ENCODE measurements at places on chromosomes 12 and 14.
A peak's percentile ranks its signal among the peaks of the same experiment; 100 is the strongest.

DNA sequence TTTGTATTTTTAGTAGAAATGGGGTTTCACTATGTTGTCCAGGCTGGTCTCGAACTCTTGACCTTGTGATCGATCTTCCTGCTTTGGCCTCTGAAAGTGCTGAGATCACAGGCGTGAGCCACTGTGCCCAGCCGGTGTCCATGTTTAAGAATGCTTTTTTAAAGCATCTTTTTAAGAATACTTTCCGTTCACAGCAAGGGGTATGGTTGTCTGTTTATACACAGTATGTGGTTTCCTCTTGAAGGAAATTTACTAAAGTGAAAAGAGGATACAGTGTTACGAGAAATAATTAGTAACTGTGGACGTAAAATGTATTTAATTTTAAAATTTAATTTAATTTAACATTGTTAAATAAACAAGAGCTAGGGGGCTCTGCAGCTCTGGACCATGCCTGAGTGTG, 73.4 kb downstream of the GSC start:
- no peak for DNase-seq

- DNase-seq: peak; percentile 59
Observed at GRCh38 chr12:17928708-17929366, 161.2 kb downstream of the RERGL start.

DNA sequence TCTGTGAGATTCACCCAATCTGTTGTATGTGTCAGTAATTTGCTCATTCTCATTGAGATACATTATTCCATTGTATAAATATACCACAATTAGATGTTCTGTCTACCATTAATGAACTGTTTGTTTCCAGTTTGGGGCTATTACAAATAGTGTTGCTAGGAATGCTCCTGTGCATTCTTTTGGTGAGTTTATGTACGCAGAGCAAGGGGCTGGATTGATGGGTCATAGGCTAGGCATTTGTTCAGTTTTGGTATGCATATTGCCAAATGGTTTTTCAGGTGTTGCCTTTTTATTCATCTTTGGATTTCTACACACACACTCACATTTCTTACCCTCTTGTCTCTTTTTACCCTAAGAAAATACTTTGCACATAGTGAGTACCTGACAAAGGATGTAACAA, 93.4 kb downstream of the GPATCH2L start:
- no peak for DNase-seq

DNA sequence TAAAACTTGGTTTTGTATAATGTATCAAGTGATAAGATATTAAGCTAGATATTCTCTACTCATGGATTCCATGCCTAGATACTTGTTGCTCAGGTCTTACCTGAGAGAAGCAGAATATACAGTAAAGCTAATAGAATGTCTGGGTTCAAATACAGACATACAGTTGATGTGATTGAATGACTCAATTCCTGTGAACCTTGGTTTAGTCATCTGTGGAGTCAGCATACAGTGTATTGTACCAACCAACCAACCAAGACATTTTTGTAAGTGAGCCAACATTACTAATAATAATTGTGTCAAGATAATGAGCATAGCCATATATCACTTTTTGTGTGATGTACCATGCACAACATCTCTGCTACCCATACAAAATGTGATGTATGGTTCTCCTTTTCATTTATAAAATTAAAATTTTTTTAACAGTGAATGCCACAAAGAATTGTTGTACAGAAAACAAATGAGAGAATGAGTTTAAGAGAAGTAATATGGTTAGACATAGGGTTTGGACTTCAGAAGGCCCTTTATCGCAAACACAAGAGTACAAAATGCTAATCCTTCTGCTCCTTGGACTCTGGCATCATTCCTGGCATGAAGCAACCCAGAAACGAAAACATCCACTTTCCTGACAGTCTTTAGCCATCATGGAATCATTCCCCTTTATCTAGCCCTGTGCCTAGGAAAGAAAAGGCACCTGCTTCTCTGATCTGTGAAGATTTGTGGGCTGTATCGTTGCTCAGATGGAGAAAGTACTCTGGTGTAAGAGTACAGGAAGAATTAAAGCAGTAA, 977.2 kb upstream of the USP15 start:
- no peak for DNase-seq

DNA sequence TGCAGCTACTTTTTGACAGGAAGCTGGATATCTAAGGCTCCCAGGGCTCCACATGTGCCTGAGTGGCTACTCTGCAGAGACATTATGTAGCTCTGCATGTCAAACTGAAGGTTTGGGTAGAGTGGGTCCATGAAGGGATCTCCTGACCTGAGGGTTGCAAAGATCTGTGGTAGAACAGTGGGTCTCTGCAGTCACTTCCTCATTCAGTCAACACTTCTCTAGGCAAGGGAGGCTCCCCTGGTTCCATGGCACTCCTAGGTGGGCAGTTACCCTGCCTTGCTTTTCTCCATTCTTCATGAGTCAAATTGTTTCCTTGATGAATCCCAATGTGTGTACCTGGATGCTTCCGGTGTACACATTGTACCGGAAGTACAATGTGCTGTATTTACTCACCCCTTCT, 57.4 kb downstream of the CMAS start:
- no peak for DNase-seq
